ENCODE measurements at places on chromosomes 2 and 18.

- no peak for DNase-seq
Measured at GRCh38 chr2:239180526-239181073, 220.2 kb downstream of the HDAC4 start.

GRCh38 chr2:231640641-231641111 is 48.0 kb downstream of the TEX44 start:
- no peak for DNase-seq

DNA sequence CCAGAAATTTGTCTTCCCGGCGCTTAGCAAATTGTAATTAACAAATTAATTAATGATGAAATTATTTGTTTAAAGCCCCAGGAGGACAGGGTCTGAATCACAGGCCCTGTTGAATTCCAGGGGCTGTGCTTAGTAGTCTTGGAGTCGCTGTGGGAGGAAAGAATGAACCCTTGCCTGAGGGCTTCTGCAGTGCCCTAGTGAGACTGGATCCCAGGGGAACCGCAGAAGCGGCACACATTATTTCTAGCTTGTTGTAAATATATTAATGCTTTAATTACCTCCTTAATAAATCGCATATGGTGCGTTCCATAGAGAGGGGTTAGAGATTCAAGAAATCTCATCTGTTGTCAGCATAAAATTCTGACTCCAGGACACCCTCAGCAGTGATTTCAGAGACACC is 235.4 kb downstream of the CELF4 start:
- no peak for DNase-seq

DNA sequence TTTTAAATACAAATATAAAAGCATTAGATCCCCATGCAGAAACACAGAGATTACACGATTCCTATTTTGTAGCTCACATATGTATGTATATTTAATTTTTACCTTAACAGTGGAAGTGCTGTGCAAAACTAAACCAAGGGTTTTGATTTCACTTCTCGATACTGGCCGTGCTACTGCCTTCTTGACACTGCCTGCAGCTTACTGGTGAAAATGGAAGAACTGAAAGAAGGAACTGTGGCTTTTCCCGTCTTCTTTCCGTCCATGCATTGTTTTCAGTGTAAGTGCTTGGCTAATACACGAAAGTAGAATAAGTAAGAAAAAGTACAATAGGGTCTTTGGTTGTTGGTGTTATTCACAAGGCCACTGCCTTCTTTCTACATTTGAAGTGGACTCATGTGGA is 129.5 kb downstream of the NDUFA10 start:
- no peak for DNase-seq

DNA sequence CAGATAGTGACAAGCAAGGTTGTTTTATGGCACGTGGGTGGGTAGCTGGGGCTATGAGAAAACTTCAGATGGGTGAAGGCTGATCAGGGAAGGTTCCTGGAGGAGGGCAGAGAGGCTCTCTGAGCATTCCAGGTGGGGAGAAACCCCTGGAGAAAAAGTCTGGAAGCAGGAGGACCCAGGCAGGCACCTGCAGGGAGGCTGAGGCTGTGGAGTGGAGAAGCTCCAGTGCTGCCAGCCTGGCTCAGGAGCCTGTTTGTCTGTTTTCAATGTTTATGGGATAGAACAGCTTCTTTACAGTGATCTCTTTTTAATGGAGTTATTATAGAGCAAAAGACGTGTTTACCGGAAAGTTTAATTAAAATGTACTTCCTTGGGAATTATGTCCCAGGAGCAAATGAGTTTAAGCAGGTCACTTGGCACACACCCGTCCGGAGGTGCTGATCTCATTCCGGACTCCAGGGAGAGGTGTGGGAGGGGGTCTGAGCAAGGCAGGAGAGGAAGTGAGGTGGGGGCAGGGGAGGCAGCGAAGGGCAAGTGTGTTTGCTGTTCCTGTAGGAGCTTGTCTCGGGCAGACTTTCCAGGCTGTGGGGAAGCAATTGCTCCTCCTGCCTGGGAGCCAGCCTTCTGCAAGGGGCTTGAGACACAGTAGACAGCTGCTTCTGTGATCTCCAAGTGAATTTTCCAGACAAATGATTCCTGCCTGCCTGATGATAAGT is 239.5 kb downstream of the MYCN start:
- no peak for DNase-seq

DNA sequence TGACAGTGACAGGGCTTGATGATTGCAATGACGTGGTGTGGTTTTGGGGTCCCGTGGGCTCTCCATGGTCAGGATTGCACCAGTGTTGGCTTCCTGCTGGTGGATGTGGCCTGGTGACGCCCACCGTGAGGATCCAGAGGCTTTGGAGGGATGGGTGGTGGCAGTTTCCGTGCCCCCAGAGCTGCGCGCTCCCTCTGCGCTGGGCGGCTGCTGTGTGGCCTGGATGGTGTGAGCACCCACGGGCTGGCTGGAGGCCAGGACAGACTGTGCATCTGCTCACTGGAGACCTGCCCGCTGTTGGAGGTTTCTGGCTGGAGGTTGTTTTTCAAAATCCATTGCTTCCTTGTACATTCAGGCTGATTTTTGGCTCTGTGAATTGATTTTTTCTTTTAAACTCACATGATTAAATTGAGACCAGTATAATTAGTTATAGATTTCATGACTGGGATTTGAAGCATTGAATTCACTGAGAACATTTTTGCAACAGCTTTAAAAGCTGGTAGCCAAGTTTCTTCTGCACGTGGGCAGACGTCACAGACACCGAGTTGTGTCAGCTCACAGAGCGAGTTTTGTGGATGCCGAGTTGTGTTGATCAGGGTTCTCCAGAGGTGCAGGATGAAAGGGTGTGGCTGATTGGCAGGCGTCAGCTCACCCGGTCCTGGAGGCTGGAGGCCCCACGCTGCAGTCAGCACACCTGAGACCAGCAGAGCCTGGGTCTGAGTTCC is 72.7 kb downstream of the KCNG2 start:
- no peak for DNase-seq

DNA sequence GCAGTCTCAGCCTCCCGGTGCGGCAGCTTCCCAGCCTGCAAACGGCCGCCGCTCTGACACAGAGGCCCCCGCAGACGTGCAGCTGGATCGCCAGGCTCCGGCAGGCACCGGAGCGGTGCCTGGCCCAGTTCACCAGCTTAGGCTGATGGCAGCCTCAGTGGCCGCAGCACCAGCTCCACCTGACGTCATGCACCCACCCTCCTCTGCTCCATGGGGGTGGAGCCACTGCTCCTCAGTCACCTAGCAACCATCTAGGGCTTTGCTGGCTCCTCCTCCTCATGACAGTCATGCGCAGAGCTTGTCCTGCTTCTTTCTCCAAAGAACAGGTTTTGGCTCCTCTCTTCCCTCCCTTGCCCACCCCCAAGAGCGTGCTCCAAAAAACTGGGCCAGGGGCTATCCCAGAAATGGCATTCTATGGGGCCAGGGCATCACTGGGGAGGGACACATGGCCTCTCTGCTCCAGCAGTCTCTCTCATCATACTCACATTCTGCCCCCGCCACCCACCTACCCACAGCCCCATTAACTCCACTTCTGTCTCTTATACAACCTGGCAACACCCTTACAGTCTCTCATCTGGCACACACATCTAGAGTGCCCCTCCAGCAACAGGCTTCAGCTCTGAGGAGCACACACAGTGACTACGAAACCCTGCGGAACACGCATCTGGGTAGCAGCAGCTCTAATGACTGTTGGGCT is 5.5 kb downstream of the DCTN1 start:
- peak; percentile 100 for DNase-seq

DNA sequence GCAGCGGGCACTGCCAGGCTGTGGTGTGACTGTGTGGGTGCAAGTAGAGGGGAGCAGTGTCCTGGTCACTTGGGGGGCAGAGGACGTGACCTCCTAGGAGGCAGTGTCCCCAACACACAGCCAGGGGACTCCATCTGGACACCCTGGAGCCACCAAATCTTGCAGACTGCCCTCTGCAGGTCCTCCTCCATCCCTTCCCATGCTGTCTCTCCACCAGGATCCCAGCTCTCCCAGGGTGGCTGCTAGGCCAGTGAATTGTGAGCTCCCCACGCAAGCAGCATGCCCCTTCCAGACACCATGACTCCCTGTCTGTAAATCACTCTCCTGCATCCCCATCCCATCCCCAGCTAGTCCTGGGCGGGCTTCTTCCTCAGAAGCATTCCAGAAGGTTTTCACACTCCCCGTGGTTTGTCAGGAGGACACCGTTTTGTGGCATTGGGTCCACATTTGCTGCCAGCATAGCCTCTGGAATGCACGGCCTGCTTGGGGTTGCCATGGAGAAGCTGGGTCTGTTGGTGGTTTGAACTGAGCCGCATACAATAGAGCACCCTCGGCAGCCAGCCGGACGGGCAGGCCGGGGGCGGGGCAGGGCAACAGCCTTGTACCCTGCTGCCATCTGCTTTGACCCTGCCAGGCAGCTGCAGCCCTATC is 210.7 kb downstream of the KLHL29 start:
- DNase-seq, result peak; percentile 20

DNA sequence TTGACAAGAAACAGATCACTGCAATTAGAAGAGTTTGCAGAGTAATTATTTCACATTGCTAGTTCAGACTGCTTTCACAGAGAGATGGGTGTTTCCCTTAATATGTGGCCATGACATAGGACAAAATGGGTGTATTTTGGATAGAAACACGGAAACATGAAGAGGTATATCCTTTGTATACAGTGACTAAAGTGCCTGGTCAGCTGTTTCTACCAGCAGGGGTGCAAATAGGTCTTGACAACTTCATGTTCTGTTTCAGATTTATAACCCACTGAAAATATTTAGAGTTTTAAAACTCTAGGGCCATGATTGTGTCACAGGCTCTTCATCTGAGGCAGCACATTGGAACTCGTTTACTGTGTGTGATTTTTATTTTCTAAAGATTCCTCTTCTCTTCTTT is 357.1 kb upstream of the TNP1 start:
- no peak for DNase-seq

GRCh38 chr2:109527846-109528705 is 85.7 kb downstream of the SEPTIN10 start:
- no peak for DNase-seq

- DNase-seq, result peak; percentile 10
Measured at GRCh38 chr18:21167641-21168377, 56.2 kb upstream of the ROCK1 start.

- DNase-seq, result no peak
Measured at GRCh38 chr2:101534149-101534611, 59.3 kb upstream of the RFX8 start.

- no peak for DNase-seq
Measured at GRCh38 chr18:47120428-47120827, 29.9 kb downstream of the HDHD2 start.

DNA sequence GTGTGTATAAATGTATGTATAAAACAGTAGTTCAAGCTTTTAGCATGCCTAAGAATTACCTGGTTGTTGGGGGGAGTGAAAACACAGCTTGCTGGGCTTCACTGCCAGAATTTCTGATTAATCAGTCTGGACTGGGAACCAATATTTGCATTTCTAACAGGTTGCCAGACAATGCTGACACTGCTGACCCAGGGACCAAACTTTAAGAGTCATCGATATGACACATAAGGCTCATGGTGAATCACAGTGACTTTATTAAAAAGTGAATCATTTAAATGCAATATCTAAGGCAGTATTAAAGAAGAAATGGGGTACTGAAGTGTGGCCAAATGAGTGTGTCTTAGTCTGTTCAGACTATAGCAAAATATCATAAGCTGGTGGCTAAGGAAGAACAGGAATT is 195.9 kb upstream of the DTNA start:
- DNase-seq, result no peak

GRCh38 chr2:101861382-101861781 is 130.4 kb upstream of the IL1R2 start:
- DNase-seq, result no peak

DNA sequence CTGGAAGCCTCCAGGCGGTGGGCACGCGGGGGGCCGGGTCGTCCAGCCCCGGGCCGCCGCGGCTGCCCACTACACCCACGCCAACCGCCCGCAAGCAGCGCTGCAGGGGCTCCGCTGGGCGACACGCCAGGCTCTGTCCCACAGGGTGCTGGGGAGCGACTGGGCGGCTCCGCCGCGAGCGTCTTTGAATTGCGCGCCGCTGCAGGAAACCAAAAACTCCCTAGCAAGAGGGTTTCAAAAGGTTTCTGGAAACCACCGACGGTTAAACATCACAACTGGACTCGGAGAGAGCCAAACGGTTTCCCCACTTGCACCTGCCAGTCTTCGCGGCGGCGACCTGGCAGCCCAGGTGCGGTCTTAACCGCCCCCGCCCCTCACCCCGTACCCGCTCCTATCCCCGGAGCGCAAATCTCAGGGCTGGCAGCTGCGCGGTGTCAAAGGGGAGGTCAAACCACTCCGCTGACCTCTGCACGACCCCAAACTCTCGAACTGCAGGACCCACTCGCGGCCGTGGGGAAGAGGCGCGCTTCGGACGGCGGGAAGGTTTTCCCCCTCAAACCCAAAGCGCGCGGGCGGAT is 1.0 kb downstream of the CXCR4 start:
- DNase-seq, result no peak

DNA sequence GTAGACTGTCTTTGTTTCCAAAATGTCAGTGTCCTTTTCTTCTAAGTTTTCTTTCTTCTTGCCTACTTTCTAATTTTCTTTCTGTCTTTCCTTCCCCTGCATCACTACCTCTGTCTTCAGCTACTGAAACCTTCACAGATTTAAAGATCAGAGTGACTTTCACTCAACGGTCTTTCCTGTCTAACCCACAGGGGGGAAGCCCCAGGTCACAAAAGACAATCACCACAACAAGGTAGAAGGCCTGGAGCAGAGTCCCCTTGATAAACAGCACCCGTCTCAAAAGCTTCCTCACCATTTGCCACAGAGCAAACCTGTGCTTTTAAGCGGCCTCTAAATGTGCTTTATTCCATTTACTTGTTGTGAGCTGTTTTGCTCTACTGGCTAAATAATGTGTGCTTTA is 665.4 kb downstream of the BCL11A start:
- DNase-seq, result no peak

GRCh38 chr2:181077128-181077709 is 96.8 kb downstream of the UBE2E3 start:
- DNase-seq, result peak; percentile 43

DNA sequence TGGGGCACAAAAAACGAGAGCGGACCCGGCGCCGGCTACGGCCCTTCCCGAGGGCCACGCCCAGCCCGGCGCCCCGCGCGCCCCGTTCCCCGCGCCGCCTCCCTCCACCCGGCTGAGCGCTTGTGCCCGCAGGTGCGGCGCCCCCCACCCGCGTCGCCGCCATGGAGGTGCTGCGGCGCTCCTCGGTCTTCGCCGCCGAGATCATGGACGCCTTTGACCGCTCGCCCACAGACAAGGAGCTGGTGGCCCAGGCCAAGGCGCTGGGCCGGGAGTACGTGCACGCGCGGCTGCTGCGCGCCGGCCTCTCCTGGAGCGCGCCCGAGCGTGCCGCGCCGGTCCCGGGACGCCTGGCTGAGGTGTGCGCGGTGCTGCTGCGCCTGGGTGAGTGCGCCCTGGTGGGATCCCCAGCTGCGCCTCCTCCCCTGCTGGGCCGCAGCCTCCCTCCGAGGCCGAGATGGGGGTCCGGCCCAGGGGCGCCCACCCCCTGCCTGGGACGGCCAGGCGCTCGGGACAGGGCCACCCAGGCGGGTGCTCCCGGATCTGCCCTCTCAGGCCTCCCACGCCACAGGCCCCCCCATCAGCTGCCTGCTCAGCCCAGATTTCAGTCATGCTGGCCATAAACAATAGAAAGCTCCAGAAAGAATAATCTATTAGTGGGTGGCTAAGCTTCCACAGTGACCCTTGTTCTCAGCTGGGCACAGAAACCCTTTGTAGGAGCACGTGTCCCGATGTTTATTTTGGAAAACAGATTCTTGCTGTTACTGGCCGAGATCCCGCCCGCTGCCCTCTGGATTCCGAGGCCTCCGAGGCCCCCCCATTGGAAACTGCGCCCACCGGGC is 997 bp downstream of the BOK start:
- peak; percentile 60 for DNase-seq
